ENCODE measurements at places on chromosomes 12 and 14.

GRCh38 chr12:20718294-20718693, 23.2 kb downstream of the SLCO1C1 start:
- no peak for DNase-seq

DNA sequence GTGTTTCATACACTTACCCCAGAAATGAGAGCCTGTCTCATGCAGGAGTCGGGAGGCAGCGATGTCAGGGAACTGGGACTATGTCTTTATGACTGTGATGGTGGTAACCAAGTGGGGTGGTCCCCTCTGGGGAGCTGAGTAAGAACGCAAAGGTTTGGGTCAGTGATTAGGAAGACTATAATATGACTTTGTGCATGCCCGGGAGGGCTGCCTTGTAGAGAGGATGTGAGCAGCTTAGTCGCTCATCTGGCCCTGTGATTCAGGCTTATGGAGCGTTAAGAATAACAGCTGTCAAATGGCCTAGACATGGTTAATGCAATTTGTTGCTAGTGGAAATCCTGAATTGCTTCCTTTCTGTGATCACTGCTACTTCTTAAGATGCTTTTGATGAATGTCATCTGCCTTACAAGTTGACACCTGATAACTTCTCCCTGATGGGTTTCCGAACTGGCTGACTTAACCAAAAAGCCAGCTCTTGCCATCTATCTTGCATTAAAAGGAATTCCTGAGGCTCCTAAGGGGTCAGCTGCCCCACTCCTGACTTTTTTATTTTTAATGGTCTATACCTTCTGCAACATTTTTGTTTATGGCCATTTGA, 35.4 kb upstream of the AACS start:
- no peak for DNase-seq

- no peak for DNase-seq
Measured at GRCh38 chr14:95496690-95497259, 19.7 kb downstream of the SYNE3 start.

- no peak for DNase-seq
Measured at GRCh38 chr12:108232565-108232964, 103.5 kb downstream of the WSCD2 start.

GRCh38 chr14:76311079-76311758, 64.7 kb upstream of the ESRRB start:
- no peak for DNase-seq

GRCh38 chr14:76022991-76023390, 37.4 kb downstream of the IFT43 start:
- DNase-seq: no peak

DNA sequence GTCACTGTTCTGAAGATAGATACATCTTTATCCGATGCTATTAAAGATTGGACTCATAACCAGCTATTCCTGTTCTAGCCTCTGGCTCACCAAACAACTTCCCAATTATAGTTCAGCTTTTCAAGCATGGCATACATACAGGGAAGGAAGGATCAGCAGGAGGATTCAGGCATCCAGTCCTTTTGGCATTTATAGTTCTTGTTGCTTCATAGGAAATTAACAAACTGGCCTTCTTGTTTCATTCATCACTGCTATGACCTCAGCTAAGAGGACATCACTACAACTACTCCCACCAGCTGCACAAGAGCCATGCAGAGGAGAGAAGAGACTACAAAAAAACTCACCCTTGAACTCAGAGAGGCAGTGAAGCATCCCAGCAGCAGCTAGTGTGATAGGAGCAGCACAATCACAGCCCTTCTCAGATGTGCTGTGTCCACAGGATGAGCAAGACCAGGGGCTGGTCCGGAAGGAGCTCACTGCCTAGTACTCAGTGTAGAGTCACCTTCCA, 100.5 kb downstream of the SPTSSA start:
- DNase-seq: no peak

- no peak for DNase-seq
Measured at GRCh38 chr14:102043251-102044025, 43.4 kb downstream of the HSP90AA1 start.

DNA sequence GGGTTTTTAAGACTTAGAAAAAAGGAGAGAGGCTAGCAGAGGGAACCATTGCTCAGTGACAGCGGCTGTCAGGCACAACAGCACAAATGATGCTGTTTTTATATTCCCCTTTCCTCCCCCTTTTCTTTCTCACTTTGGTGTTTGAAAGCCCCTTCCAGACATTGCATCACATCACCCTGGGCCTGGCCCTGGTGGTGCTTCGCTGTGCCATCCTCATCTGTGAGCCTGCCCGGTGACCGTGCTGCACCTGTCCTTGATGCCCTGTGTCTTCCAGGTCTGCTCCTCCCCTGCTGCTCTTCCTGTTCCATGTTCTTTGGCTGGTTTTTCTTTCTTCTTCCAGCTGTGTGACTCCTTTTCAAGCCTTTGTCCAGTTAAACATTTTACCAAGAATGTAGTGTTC, 24.8 kb downstream of the KLC1 start:
- DNase-seq: no peak

DNA sequence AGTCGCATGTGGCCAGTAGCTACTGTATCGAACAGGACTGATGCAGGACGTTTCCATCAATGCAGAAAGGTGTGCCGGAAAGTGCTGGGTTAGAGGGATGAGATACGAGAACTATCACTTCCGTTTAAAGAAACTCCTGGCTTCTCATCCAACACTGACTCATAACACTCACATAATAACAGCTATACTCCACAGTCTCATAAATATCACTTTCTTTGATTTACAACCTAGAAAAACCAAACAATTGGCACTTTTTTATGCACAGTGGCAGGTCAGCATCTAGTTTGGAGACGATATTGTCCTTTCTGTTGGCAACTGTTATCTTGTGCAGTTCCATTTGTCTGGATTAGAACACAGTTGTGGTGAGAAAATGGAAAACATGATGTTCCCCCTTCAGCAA, 43.4 kb downstream of the SLC25A21 start:
- DNase-seq: no peak

DNA sequence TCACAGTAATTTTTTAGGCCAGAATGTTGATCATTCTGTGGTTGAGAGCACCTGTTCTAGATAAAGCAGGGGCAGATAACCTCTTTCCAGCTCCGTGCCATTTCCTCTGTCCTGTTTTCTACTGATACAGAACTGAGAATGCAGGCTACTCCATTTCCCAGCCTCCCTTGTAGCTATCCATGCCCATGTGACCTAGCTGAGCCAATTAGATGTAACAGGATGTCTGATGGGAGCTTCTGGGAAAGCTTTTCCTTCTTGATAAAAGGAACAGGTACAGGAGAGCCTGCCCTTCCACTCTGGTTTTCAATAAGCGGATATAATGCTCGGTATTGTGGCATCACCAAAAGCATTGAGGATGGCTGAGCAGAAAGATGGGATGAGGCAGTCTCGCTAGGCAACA, 54.2 kb downstream of the LRRC74A start:
- DNase-seq: no peak

- DNase-seq: no peak
Measured at GRCh38 chr14:103576371-103577024, 13.7 kb downstream of the COA8 start.

DNA sequence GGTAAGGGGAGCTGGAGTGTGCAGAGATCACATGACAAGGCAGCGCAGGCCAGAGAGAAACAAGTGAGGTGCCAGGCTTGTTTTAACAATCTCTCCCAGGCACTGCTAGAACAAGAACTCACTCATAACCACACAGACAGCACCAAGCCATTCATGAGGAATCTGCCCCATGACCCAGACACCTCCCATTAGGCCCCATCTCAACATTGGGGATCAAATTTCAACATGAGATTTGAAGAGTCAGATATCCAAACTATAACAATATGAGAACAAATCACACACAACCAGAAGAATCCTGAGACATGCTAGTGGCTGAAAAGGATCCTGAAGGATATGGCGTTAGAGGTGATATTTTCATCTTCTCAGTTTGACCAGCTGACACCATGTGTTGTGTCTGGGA, 21.9 kb downstream of the OR6J1 start:
- no peak for DNase-seq

- peak; percentile 11 for DNase-seq
Measured at GRCh38 chr12:1117970-1118563, 127.0 kb downstream of the ERC1 start.

DNA sequence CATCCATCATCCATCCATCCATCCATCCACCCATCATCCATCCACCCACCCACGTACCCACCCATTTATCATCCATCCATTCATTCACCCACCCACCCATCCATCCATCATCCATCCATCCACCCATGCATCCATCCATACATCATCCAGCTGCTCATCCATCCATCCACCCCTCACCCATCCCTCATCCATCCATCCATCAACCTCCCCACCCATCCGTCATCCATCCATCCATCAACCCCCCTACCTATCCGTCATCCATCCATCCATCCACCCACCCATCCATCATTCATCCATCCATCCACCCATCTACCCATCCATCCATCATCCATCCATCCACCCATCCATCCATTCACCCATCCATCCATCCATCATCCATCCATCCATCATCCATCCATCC, 306.2 kb upstream of the SFSWAP start:
- DNase-seq: no peak

DNA sequence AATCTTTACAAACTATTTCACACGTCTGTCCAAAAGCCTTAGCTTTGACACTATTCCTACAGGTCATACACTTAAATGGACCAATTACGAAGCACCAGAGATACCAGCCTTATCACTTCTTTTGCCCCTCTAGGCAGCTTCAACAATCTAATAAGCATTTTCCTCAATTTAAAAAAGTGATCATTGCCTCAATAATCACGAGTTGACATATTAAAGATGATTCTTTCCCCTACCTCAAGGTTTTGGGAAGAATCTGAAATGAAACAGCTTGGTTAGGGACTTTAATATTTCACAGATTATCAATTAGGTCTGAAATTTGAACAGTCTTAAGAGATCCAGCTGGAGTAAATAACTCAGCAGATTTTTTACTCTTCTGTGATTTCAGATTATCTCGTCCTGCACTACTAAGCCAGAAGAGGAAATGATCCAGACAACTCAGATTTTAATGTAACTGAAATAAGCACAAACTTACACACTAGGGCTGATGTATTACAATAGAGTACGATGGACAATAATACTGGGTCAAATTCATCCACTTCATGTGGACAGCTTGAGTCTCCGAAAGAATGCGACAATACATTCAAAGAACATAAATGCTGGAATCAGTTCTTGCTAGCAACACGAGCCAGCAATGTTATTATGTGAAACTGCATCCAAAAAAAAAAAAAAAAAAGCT, 15.9 kb downstream of the UBE2N start:
- DNase-seq: no peak

DNA sequence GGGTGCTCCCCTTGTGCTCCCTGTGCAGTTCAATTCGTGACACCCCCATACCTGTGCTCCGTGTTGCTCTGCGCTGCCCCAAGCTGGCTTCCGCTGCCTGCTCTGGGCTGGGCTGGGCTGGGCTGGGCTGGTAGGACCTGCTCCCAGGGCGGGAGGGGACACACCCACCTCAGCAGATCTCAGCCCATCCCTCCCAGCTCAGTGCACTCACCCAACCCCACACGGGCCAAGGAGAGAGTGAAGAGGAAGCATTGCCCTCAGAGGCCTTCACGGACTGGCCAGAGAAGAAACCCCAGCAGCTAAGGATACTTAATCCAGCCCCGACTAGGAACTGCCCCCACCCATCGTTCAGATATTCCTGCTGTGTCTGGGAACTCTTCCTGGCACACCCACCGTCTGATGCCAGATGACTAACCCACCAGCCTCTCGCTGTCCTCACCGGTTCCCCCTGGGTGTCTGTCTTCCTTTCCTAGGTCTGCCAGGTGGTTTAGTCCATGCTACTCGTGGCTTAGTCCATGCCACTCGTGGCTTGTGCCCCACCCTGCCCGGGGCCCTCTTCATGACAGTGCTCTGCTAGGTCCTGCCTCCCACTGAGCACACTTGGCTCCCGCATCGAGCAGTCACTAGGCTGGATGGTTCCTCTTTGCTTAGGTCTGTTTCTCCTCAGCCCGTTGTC, at the start of gene LPAR5:
LPAR5 (minus strand) TSS at position 104 of the 676 bp plus-strand sequence. CDS start 14,711 bp downstream, outside the sequence.
- DNase-seq: no peak

GRCh38 chr12:52442600-52443061, 8.5 kb upstream of the KRT75 start:
- no peak for DNase-seq

DNA sequence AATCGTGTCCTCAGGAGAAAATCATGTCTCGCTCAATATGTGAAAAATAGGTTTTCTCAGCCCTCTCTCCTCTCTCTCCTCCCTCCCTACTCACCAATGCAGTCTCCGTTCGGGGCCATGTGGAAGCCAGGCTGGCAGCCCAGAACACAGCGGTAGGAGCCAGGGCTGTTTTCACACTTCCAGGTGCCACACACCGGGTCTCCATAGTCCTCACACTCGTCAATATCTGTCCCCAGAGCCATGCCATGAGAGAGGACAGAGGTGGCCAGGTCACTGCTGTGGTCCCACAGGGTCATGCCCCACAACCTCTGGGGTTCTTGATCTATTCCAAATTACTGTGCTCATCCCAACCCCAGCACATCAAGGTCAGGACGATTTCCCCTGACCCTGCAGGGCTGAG, 13.5 kb downstream of the ISCA2 start:
- DNase-seq: no peak

- no peak for DNase-seq
Measured at GRCh38 chr14:61470961-61471293, 149.5 kb downstream of the PRKCH start.

- DNase-seq: no peak
Measured at GRCh38 chr12:128825835-128826234, 2.1 kb upstream of the SLC15A4 start.

GRCh38 chr12:88518863-88519403, 61.3 kb downstream of the KITLG start:
- DNase-seq: no peak

DNA sequence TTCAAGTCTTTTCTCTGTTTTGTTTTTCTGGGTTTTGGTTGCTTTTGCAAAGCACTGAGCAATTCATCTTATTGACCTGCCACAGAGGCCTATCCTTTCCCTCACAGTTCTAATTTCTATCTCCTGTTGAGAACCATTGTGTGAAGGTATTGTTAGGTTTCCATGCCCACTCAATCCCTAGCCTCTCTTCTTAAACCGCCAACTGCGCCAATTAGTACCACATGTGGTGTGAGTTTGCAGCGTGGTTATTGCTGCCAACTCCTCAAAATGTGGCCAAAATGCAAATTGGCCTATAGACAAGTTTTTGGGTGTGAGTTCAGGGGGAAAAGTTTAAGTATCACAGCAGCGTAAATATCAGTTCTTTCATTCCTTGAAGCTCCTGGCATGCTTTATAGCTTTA, 232.6 kb downstream of the FLRT2 start:
- DNase-seq: no peak

DNA sequence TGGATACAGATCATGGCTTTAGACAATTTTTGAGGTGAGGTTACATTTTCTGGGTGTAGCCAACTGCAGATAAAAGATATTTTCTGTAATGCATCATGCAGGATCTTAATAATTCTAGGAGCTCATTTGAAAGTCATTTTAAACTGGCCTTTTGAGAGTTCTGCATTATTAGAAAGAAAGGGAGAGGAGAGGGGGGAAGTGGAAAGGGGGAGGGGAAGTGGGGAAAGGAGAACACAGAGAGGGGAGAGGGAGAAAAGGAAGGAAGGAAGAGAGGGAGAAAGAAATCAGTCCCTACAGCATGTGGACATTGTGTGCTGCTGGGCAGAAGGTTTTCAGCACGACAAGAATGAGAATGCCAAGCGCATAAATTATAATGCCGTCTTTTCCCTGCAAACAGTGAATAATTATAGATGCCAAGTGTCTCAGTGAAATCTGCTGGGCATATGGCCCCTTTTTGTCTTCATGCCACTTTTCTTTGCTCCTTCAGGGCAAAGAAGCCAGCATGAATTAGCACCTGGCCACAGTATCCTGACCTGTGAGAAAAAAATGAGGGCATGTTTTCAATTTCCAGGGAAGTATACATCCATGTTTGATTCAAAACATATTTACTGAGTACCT, 22.7 kb upstream of the PPP2R5C start:
- DNase-seq: no peak

Measured in HuH-7.5 (cell line).